ENCODE measurements at places on chromosomes 7 and 10.

DNA sequence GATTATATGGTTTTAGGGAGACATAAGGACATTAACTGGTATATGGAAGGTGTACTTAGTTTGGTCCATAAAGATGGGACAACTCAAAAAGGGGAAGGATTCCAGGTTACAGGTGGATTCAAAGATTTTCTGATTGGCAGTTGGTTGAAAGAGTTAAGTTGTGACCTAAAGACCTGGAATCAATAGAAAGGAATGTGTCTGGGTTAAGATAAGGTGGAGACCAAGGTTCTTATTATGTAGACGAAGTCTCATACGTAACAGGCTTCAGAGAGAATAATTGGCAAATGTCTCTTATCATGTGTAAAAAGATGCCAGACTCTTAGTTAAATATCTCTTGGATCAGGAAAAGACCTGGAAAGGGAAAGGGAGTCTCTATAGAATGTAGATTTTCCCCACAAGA is 1.0 kb upstream of the TRDMT1 start:
- DNase-seq = no peak

GRCh38 chr10:118960157-118961090 is 69.1 kb upstream of the NANOS1 start:
- DNase-seq = no peak

DNA sequence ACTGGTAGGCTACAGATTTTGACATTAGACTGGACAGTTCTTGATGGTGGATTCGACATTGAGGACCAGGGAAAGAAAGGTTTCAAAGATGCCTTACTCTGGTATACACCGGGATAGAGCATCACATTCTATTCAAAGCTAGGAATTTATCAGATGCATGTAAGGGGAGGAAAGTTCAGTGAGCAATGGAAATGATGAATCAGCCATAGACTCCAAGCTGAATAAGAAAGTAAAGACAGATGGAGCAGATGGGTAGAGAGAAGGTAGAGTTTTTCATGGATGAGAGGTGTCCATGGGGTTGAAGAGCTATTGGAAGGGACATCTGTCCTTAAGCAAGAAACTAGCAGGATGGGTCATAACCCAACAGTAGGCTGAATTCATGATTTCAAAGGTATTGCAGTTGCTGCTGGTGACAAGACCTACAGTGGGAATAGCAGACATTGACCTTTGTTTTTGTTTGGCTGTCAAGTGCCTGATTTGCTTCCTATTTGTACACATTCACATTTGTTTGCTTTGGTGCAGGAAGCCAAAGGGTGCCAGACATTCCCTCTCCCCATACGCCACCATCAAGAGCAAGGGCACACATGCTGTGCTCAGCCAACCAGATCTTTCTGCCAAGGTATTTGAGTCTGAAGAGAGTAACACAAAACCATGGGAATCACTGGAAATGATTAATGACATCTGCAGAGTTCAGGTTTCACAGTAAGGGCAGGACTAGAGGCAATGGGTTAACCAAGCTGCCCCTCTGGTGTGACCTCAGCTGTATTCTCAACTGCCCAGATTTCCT is 8.6 kb upstream of the CACUL1 start:
- DNase-seq = no peak

- DNase-seq = no peak
These were observed 99.2 kb downstream of the SUGCT start for GRCh38 chr7:40234046-40234445.

GRCh38 chr10:112957640-112958092 is 7.6 kb downstream of the TCF7L2 start:
- DNase-seq = no peak

GRCh38 chr10:61097026-61097425 is 153.0 kb upstream of the RHOBTB1 start:
- no peak for DNase-seq

DNA sequence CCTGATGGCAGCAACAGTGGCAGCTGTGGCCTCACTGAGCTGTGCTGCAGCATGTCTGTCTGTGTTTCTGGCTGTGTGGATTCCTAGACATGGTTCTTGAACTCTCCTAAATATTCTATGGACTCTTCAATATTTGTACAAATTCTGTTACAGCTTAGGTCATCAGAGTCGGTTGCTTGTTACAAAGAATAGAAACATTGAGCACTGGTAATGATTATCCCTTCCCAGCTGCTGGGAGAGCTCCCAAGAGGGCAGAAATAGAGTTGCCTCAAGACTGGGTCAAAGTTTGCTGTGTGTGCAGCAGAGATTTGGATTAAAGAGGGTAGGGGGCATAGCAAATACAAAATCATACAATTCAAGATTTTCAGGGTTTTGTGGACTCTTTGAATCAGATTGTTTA is 337.1 kb upstream of the AKR1E2 start:
- DNase-seq = no peak
